ENCODE measurements at places on chromosomes 16 and 17.

- DNase-seq: no peak
Observed at GRCh38 chr17:57957120-57957850, 2.1 kb upstream of the CUEDC1 start.

GRCh38 chr17:73462823-73463222 is 151.0 kb upstream of the CDC42EP4 start:
- DNase-seq: no peak

- no peak for DNase-seq
Observed at GRCh38 chr16:84975522-84975921, 35.8 kb downstream of the ZDHHC7 start.

- DNase-seq: no peak
Observed at GRCh38 chr17:31511195-31511578, 119.7 kb downstream of the RAB11FIP4 start.

- no peak for DNase-seq
Observed at GRCh38 chr17:61000911-61001310, 323.3 kb downstream of the BCAS3 start.

Data from activated CD4-positive, alpha-beta T cell treated with anti-CD3 and anti-CD28 coated beads, Interleukin-10, Interleukin-2, amounts not matched to agents 100 ng/mL and 50 ng/mL, durations not matched to agents 16 hours and 8 hours (primary cell).